ENCODE measurements at places on chromosomes 4 and X. TPM values are rescaled to one million over a fixed set of nuclear protein-coding genes. Genes with fewer than 3 reads are reported as not detected.

The IQCM gene
- not detected for total RNA-seq

The GPRASP1 gene
- total RNA-seq, result 0.54 TPM

The TMEM144 gene
- total RNA-seq, result 0.39 TPM

The MEPE gene
- total RNA-seq, result not detected

The TMPRSS11B gene
- total RNA-seq, result not detected

The BEND4 gene
- 0.37 TPM for total RNA-seq

The ITGB1BP2 gene
- 5.3 TPM for total RNA-seq

The DCAF4L1 gene
- 0.32 TPM for total RNA-seq

The CFAP299 gene
- total RNA-seq, result not detected

The TLR10 gene
- 0.37 TPM for total RNA-seq

The F11 gene
- not detected for total RNA-seq

The IL2 gene
- 4.6 TPM for total RNA-seq

The LPAR4 gene
- not detected for total RNA-seq

The ARMCX1 gene
- 0.12 TPM for total RNA-seq

The IL21 gene
- total RNA-seq, result 30.1 TPM

The SASH3 gene
- 301 TPM for total RNA-seq

Data from T-helper 1 cell treated with Interleukin-12 subunit alpha and Interleukin-12 subunit beta and Interleukin-4 antibody, amounts not matched to agents 30 ng/mL and 1 ng/mL, for 36 hours (primary cell).